Central memory CD4-positive, alpha-beta T cell (primary cell): ENCODE measurements at places on chromosomes 5 and 9.

DNA sequence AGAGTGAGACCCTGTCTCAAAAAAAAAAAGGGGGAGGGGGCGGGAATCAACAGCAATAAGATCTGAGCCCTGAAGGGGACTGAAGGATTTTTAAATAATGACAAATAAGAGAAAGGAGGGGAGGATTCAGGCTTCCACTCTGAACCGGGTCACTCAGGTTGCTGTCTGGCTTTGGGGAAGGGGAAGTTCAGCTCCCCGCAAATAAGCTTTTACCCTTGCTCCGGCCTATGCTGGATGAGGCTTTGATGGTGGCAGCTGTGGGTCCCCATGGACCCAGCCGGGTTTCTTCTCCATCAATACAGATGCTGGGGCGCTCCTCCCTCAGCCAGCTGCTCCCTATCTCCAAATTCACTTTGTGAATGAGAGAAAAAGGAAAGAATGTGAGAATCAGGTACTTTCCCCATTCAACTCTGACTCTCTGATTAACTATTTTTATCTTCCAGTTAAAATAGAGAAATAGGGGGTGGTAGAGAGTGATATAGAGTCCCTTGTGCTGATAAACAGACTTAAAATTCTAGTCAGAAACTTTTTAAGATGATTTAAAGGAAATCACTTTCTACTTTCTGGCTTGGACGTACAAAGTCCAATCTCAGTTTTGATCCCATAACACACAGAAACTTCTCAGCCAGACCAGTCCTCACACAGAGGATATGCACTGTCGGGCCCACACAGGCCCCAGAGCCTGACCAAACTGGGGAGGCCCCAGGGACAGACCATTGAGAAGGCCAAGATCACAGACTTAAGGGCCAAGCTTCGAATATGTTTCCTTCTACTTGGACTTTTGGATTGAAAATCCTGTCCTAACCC, 39.6 kb downstream of the C5orf15 start:
- DNase-seq = no peak

DNA sequence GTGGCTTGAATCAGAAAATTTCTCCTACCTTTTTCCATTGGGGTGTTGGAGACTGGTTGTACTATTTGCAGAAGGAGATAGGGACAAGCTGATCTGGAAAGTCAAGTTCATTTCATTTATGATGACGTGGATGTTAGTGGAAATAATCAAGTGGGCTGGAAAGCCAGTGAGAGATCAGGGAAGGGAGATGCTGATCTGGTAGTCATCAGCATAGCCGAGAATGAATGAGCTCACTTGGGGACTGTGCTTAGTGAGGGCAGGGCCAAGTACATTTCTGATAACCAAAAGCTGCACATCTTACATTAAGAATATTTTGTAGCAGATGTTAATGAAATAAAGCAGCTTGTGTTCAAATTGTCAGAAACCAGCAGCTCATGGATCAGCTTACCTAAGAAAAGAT, 12.1 kb downstream of the MAN2A1 start:
- DNase-seq = no peak

GRCh38 chr5:15501091-15501791, 1.3 kb downstream of the FBXL7 start:
- DNase-seq = no peak

- peak; percentile 45 for DNase-seq
Observed at GRCh38 chr5:139844472-139845145, 49.0 kb downstream of the PSD2 start.

DNA sequence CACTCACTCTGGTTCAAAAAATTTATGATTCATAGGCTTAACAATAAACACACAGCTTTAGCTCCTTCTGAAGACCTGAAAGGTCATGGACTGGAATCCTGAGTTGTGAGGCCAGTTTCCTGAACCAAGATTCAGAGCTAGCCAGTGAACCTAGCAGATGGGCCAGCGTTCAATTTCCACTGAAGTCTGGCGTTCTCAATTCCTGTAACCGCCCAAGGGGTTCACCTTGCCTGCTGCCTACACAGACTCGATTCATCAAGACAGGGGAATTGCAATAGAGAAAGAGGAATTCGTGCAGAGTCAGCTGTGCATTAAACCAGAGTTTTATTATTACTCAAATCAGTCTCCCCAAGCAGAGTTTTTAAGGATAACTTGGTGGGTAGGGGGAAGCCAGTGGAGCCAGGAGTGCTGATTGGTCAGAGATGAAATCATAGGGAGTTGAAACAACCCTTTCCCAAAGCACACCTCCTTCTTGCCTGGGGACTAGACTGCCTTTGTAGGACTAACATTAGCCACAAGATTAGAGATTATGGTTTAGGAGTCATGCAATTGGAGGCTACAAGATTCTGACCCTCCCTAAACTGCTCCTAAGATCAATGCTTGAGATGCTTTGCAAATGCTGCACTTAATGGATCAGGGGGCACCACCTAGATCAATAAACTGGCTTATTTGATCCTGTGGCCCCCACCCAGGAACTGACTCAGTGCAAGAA, 117.5 kb upstream of the SHB start:
- DNase-seq = no peak

- no peak for DNase-seq
Observed at GRCh38 chr9:123541411-123541810, 185.4 kb downstream of the CRB2 start.

DNA sequence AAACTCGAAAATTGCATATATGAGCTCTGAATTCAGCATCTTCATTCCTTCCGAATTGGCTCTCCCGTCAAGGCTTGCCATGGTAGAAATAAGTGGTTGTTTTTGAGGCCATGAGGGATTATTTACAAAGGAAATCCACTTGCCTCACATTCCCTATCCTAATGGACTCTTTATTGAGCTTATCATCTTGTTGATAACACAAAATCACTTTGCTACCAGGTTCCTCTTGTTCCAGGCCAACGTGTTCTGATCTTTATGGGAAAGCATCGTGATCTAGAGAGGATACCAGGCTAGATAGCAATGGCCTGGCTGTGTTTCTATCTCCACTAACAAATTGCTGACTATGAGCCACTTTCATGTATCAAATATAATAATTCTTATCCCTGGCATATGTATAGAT, 811.7 kb downstream of the TLR4 start:
- DNase-seq = no peak

DNA sequence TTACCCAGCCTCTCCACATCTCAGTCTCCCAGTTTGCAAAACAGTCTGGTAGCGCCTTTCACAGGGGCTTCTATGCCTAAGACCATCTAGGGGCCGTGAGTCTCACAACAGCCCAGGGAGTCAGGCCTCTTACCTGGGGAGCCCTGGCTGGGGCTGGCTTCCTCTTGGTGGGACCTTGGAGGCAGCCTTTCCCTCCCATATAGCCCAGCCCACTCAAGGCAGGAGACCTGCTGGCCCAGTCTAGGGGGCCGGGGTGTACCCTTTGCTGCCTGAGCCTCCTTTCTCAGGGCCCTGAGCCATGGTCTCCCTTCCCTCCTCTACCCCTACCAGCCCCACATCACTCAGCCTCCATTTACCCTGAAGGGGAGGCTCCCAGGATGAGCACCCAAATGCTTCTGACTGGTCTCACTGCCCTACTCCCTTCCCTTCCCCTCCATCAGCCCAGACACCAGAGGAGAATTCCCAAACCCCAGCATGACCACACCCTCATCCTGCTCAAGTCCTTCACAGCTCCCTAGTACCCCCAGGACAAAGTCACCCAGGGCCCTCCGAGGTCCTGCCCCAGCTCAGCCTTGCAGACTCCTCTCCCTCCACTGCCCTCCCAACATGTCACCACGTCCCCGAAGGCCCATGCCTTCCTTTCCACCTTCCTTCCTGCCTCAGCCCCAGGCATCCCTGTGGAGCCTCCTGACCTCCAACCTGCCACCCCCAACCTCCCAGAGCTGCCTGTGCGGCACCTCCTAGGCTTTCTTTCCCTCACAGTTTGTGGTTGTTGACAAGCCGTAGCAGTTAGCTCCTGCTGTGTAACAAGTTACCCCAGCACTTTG, 55.3 kb downstream of the BARX1 start:
- DNase-seq = no peak

DNA sequence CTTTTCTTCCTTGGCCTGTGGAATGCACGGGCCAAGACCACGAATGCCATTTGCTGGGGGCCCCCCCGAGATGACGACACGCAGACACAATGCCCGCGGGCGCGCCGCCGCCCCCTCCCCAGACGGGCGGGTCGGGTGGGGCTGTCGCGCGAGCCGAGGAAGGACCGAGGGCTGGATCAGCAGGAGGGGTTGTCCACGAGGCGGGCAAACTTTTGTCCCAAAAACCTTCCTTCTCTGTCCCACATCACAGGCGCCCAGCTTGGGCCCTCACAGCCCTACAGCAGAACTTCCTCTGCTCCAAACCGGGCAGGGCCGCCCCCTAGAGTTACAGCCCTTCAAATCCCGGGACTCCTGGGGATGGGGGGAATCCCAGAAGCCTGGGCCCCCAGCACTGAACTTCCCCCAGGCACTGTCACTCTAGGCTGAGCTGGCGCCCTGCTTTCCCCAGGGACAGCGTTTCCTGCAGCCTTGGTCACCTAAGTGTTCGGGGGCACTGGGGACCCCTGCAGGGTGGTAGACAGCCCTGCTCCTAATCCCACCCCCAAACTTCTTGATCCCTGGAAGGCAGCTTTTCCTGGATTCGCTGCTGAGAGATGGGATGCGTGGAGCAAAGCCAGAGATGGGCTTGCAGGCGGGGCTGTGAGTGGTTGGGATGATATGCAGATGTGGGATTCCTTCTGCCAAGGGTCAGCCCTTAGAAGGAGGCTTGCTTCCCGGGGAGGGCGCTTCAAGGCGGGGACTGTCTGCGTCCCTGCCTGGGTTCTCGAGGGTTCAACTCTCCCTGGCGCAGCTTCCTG, 980 bp downstream of the COL5A1 start:
- no peak for DNase-seq
